ENCODE measurements at places on chromosomes 1 and 21.

DNA sequence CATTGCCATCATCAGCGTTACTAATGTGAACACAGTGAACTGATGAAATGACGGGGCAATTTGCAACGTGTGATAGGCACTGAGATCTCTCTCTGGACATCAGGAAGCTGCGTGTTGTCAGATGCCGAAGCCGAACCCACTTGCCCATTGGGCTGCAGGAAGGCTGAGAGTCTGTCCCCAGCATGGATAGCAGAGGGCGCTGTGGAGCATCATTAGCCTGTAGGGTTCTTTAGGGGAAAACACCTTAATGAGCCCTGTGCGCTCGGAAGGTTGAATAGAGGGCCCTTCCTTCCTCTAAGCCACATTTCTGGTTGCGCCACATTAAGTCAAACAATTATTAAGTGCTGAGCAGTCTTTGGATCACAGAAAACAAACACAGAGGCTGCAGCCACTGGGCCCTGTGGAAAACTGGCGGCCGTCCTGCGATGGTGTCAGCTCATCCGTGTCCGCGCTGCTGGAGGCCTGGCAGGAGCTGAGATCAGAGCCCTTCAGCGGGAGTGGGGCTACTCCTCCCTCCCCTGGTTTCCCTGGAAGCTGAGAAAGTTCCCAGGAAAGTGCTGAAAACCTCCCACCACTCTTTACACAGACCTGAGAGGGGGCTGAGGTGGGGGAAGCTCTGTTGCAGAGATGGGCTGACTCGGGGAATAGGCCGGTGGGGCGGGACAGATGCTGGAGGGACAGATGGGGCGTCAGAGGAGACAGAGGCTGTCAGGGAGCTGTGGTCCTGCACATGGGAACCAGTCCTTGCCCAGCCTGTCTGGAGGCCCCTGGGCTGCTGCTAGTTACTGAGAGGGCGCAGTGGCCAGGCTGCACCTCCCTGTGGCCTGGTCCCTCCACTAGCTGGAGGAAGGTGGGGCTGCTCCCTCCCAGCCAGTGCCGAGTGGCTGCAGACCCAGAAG is 12.7 kb downstream of the TFF2 start:
- DNase-seq, result peak; percentile 72

GRCh38 chr1:226424221-226425003 is 16.5 kb upstream of the PARP1 start:
- peak; percentile 43 for DNase-seq

- no peak for DNase-seq
Observed at GRCh38 chr1:245939756-245940345, 567.2 kb downstream of the SMYD3 start.

DNA sequence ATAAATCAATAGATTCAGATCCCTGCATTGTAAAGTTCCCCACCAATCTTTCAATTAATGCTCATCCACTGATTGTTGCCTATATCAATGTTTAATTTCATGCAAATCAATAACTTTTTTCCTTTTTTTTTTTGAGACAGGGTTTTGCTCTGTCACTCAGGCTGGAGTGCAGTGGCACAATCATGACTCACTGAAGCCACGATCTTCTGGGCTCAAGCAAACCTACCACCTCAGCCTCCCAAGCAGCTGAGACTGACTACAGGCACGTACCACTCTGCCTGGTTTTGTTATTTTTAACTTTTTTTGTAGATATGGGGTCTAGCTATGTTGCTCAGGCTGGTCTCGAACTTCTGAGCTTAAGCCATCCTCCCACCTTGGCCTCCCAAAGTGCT is 25.7 kb downstream of the DIO1 start:
- DNase-seq, result no peak

GRCh38 chr21:46077674-46078101 is 20.2 kb upstream of the COL6A2 start:
- no peak for DNase-seq

DNA sequence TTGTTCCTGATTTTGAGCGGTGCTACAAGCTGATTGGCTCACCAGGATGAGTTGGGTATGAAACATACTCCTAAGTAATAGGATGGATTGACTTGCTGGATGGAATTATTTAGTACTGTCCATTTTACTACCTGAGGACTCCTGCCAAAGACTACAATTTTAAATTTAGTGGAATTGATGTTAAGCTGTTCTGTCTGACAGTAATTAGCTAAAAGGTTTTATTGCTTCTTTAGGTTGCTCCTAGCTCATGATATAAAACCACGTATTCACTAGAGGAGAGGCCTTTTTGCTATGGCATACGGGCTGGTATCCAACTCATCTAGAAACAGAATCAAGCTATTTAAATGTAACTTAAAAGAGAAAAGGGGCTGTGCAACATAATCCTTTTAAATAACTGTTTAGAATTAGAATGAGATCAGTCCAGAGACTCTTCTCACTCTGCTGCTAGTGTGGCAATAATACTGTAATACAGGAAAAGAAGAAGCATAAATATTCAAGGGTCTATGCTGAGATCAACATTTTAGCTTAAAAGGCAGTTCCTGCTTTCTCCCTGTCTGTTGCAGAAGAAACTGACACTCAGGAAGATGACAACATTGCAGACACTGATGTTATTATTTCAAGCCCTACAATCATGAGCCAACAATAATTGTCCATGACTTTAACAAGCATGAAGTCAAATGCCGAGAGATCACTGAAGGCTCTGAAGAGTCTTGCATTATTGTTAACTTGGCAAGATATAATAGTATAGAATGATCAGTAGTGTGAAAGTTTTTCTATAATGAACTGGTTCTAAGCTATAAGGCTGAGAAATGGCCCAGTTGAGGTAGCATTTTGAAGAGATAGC is 258.7 kb upstream of the ADGRL4 start:
- no peak for DNase-seq

DNA sequence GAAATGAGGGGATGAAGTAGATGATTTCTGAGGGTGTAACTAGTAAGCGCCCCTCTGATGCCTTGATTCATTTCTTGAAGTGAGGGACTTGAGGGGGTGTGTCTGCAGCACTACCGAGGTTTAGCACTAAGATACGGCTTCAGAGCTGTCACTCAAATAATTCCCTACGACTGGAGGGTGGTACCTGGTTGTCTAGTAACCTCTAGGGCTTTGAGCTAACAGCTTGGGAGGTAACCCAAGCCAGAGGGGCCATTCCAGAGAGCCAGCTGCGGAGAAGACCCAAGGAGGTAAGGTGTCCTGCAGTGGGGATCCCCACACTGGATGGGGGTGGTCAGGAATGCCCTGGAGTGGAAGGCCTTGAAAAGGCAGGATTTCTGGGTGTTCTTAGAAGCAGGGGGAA is at the start of gene TTC24:
TTC24 (plus strand) TSS at position 252 of the 400 bp plus-strand sequence. CDS start 1,642 bp downstream, outside the sequence.
- no peak for DNase-seq

- DNase-seq, result no peak
Observed at GRCh38 chr1:4019147-4019521, 119.1 kb upstream of the C1orf174 start.

GRCh38 chr1:108897865-108898720 is 21.3 kb downstream of the GPSM2 start:
- peak; percentile 29 for DNase-seq

- DNase-seq, result no peak
Observed at GRCh38 chr1:245463392-245464165, 308.8 kb downstream of the KIF26B start.

DNA sequence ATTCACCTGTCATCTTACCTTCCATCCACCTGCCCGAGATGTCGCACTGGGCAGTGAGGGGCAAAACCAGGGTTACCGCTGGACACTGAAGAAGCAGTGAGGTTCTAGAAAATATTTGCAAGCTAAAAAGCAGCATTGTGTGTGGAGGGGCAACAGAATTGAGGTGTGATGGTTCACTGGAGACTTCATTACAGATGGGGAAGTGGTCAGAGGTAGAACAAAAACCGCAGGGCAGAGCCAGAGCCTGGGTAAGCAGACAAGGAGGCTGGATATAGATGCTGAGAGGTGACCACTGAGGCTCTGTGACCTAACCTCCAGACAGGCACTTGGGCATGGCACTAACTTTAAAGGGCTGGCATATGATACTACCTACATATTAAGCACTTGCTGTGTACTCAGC is 363.9 kb upstream of the PROX1 start:
- DNase-seq, result no peak

GRCh38 chr1:31802190-31803150 is 13.4 kb downstream of the SPOCD1 start:
- DNase-seq, result no peak

GRCh38 chr1:50582346-50582745 is 159.1 kb upstream of the DMRTA2 start:
- DNase-seq, result no peak

- DNase-seq, result no peak
Observed at GRCh38 chr1:204417074-204417997, 5.7 kb upstream of the PPP1R15B start.

- DNase-seq, result no peak
Observed at GRCh38 chr1:12657060-12657884, 13.4 kb downstream of the AADACL4 start.

DNA sequence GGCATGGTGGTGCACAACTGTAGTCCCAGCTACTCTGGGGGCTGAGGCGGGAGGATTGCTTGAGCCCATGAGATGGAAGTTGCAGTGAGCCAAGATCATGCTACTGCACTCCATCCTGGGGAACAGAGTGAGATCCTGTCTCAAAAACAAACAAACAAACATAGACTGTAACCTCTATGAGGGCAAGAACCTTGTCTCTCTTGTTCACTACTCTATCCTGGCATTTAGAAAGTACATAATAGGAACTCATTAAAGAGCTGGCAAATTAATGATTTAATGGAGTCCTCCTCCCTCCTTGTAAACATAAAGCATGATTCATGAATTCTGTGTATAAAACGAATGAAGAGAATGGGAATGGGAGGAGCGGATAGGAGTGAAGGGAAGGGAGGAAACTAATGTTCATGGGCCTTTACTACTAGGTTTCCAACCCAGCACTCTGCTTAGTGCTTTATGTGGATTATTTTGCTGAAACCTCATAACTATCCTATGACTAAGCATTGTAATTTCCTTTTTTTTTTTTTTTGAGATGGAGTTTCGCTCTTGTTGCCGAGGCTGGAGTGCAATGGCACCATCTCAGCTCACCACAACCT is 8.6 kb downstream of the LMOD1 start:
- DNase-seq, result no peak

DNA sequence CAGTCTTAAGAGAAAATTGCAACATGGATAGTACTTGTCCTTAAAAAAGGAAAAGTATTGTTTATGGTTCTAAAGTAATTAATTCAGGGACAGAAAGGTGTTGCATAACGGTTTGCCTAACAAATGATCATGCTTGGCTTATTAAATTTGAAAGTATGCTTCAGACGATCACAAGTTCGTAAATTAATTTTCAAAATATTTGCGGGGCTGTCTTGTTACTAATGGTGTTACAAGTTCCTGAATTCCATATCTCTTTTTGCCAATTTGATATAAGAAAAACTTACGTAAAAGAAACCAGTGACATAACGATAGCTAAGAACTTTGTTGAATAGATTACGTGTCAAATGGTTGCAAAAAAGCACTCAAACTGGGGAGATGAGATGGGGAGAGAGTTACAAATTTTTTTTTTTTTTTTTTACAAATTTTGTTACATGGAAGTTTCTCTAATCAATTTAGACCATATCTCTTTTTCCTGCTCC is 1.3 kb downstream of the AGO3 start:
- DNase-seq, result no peak

DNA sequence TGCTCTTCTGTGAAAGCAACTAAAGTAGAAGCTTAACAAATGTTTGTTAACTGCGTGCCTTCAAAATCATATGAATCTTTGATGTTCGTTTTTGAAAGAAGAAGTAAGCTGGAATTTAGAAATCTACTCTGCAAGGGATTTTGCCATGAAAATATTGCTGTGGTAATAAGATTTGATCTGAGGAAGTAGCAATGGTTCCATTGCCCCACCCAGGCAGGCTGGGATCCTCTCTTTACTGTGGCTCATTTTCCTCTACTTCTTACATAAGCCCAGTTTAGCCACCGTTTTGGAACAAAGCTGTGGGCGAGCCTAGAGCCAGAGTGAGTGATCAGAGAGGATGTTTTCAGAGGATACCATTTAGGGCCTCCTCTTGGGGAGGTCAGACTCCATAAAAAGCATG is 20.3 kb upstream of the PTGFRN start:
- DNase-seq, result no peak

DNA sequence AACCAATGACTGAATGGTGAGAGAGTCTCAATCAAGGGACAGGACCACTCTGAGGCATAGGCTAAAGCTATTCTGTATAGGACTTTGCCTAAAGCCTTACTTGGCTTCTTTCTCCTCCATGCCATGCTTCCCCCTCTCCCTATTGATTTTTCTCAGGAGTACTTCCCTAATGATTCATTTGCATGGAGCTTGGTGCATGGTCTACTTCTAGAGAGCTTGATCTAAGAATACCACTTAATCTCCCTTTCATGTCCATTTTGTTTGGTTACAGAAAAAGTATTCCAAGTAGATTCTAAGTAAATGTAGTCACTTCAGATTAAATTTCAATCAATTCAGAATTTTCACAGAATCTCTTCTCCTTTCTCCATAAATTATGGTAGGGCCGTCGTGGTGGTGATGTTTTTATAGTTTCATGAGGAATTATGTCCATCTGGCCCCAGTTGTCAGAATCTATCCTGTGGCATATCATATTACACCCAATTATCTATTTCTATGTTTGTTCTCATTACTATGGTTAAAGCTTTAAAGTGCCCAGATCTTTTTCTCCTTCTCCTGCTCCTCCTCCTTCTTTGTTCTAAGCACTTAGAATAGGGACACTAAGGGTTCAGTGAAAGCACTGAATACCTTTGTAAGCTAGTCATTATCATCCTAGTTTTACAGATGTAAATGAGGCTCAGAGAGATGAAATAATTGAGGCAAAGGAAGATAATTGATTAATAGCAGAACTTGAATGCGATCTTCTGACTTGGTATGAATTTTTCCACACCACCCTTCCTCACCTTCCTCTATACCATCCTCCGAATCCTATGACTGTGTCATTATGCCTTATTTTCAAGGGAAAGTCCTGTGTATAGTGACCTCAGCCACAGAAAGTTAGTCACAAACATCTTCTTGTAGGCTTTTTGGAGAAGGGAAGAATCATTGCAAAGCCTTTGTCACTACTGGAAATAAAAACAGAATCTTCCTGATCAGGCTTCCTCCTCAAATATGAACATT is 85.6 kb upstream of the ZRANB2 start:
- peak; percentile 7 for DNase-seq

DNA sequence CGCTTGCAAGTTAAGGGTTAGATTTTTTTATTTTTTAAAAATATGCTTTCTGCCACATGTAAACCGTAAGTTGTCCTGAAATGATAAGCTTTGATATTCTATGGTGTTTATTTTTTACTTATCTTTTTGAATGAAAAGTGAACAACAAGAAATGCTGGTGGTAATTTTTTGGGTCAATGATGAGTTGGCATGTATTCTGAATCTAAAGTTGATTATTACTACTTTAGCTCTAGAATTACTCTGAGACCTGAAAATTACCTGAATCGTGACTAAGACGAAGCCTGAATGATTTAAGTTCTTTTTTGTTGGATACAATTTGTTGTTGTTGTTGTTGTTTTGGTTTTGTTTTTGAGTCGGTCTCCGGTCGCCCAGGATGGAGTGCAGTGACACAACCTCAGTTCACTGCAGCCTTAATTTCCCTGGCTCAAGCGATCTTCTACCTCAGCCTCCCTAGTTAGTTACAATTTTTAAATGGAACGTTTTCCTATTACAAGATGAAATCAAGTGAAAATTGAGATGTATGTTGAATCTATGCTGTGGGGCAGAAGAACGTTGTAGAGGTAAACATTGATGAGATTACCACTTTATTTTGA is 941 bp downstream of the RABGGTB start:
- DNase-seq, result no peak

Data from NCI-H1417 treated with DMSO at 0.1 percent for 48 hours (cell line).